Breast epithelium (tissue), 4 donors: ENCODE measurements at places on chromosomes 6 and 20. TPM values are rescaled to one million over a fixed set of nuclear protein-coding genes. Genes with fewer than 3 reads are reported as not detected.

- DNase-seq, result no peak
Measured at GRCh38 chr6:36731622-36732310, 34.1 kb downstream of the RAB44 start.

GRCh38 chr20:16712511-16712947, 17.3 kb upstream of the SNRPB2 start:
- DNase-seq, result no peak

GRCh38 chr6:134888316-134888715, 61.6 kb downstream of the ALDH8A1 start:
- DNase-seq, result no peak

DNA sequence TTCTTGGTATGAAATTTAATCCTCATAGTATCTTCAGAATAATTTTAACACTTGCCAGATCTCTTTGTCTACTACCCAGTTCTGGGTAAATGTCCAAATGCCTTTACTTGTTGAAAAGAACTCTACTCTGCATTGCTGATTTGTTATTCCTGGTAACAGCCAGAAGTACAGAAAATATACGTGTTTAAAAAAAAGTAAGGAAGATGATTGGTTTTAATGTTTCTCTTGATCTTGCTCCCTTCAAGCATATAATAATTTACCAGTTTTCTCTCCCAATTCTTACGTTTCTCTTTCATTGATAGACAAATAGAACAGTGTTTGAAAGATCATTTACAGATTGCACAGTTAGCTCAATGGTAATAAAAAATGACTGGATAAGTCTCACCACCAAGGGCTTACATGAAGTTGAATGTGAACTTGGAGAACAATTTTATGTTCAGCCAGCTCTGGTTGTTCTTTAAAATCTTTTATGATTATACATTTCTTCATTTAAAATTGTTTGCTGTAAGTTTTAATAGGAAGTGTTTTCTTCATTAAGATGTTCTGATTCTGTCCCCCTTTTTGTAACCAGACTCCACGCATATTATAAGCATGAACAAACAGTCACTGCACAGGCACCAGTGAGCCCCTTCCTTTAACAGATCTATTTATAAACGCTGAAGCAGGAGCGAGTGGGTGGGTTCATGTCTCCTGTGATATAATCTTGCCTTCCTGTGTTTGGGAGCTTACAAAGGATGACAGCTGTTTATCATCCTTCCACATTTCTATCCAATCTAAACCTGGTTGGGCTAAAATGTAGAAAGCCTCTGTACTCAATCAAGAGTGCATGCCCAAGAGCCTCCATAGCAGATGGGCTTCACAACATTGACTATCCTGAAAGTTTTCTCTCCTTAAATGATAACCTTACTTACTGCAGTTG, 299.5 kb downstream of the PRL start:
- DNase-seq, result no peak

GRCh38 chr6:42996513-42996912, 12.1 kb downstream of the PPP2R5D start:
- no peak for DNase-seq

DNA sequence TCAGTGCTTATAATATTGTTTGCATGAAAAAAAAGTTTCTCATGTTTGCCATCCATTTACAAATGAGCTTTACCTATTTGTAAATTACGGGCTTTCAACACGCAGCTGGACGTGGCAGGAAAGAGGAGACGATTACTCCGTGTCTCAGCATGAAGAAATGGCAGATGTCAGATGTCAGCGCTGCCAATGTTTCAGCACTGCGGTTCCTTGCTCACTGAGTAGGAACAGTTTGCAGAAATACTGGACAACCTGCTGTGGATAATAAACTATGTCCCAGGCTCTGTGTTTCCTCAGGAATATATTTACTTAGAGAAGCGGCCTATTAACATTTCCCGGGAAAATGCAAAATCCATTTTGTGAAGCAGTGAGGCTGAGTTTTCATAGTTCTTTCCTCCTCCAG, 22.7 kb downstream of the RAMACL start:
- no peak for DNase-seq

DNA sequence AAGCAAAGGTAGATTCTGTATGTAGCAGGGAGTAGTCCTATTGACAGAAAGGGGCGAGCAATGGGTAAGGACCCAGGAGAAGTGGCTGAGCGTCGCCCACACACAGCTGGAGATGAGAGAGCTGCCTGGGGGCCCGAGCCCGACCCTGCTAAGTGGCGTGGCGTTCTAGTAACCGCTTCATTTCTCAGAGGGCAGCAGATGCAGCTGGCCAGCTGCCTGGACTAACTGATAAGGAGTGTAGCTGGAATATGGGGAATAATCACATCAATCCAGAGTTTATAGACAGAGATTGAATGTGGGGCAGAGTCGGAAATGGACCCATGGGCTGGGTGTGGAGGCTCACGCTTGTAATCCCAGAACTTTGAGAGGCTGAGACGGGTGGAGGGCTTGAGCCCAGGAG, 64.4 kb downstream of the EZR start:
- no peak for DNase-seq

DNA sequence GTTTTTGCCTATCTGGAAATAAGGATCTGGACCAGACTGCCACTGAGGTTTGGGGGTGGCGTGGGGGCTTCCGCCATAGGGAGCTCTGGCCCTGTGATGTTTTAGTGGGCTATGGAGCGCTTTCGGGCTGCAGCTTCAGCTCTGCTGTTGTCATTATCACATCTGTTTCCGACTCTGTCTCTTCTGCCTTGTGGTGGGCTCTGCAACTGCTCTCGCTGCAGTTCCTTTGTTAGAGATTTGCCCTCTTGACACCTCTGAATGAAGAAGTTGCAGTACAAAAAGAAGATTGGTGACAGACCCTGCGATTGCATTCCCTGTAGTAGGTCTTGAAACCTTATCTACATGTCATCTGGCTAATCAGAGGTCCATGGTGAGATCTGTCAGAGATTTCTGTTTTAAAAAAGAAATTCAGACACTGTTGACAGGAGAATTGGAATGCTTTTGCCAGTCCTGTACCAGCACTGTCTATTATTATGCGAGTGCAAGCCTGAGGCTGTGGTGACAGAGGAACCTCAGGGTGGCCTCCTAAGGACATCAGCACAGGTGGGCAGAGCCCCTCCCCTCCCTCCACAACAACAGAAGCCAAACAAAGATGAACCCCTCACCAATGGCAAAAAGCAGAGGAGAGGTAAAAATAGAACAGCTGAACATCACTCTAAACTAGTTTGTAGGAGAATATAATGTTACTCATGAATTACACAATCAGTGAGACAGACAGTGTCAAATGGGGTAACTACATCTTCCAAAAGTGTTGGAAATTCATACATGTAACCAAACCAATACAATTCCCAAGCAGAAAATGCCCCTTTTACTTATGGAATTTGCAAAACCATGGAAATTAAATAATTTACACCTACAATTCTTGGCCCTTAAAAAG, 63.5 kb upstream of the DEFB112 start:
- no peak for DNase-seq

GRCh38 chr6:25022140-25022553, 86.4 kb upstream of the RIPOR2 start:
- DNase-seq, result no peak

- no peak for DNase-seq
Measured at GRCh38 chr6:144106206-144106605, 10.8 kb upstream of the SF3B5 start.

DNA sequence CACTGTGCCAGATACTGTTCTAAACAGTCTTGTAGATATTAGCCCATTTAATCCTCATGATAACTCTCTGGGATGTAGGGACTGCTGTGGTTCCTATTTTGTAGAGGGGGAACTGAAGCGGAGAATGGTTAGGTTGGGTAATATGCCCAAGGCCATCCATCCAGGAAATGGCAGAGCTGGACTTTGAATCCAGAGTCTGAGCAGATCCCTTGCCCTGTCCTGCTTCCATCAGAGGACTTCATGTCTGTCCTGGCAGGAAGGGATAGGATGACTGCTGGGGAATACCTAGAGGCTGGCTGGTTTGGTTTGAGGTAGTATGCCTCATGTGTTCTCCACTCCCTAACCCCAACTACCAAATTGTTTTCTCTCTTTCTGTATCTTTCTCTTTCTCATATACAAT, 44.6 kb downstream of the SAMD5 start:
- no peak for DNase-seq

- DNase-seq, result no peak
Measured at GRCh38 chr20:63917811-63918210, 22.9 kb downstream of the DNAJC5 start.

GRCh38 chr20:43191946-43192863, 2.5 kb upstream of the PTPRT start:
- no peak for DNase-seq

- DNase-seq, result no peak
Measured at GRCh38 chr20:14343491-14344065, 6.2 kb upstream of the FLRT3 start.

GRCh38 chr6:343960-344815, 47.4 kb upstream of the IRF4 start:
- no peak for DNase-seq

The KCNQ2 gene
- total RNA-seq, result not detected

The COL20A1 gene
- total RNA-seq, result not detected

The SAMD3 gene
- total RNA-seq, result 0.33 TPM

The CLIC5 gene
- 4.9 TPM for total RNA-seq

The RNF182 gene
- total RNA-seq, result 0.66 TPM

The CD83 gene
- 18.4 TPM for total RNA-seq

The MDFI gene
- total RNA-seq, result 36.1 TPM

The YWHAB gene
- 155 TPM for total RNA-seq

The ELOVL4 gene
- total RNA-seq, result 0.64 TPM

The PTPRT gene
- 4.9 TPM for total RNA-seq

The GNAS-AS1 gene
- 0.98 TPM for total RNA-seq

The LGSN gene
- total RNA-seq, result not detected

The KIF25 gene
- not detected for total RNA-seq
